Stimulated activated CD8-positive, alpha-beta memory T cell treated with anti-CD3 and anti-CD28 coated beads, Interleukin-7, amount 100 ng/mL, for 4 hours (primary cell): ENCODE measurements at places on chromosomes 7 and 10.

GRCh38 chr10:100529475-100530298 is at the start of gene NDUFB8:
TSS of gene NDUFB8 (minus strand) at chr10:100529871. CDS start at chr10:100529851, 20 bp downstream.
- peak; percentile 71 for DNase-seq

DNA sequence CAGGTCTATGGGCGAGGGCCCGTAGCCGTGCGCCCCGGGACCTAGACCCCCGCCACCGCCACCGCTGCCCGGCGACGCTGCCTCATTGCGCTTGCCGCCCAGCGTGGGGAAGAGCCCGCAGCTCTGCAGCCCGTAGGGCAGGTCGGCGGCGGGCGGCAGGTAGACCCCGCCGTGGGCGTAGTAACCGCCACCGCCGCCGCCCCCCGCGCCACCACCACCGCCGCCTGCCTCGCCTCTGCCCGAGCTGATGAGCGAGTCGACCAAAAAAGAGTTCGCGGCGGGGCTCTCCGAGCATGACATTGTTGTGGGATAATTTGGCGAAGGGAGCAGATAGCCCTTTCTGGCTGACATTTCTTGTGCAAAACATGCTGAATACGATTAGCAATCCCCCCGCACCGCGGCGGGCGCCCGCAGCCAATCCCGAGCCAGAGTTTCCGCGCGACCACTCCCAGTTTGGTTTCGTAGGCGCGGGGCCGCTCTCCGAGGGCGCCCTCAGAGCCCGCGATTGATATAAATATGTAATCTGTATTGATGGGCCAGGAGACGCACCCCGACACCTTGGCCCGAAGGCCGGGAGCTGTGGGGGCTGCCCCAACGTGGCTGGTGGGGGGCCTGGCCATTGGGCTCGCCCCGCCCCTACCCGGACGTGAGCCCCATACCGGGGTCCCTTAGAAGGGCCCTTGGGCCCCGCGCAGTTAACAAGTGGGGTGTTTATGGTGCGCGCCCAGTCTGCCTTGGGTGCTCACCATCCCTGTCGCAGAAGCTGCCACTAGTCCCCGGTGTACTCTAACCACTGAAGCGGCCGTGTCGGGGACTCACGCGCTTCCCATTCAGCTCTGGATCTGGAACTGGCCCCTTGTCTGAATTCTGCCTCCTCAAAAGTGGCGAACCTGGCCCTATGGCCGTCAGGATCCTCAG is at the start of gene HOXA10:
Gene HOXA10 (minus strand): TSS at position 365 of the 918 bp plus-strand sequence. CDS start 14 bp downstream, at position 351.
- DNase-seq: no peak

GRCh38 chr7:100603726-100604027 is 1.5 kb downstream of the PCOLCE start:
- DNase-seq: no peak

GRCh38 chr7:18532813-18533212 is 37.3 kb downstream of the HDAC9 start:
- DNase-seq: no peak

DNA sequence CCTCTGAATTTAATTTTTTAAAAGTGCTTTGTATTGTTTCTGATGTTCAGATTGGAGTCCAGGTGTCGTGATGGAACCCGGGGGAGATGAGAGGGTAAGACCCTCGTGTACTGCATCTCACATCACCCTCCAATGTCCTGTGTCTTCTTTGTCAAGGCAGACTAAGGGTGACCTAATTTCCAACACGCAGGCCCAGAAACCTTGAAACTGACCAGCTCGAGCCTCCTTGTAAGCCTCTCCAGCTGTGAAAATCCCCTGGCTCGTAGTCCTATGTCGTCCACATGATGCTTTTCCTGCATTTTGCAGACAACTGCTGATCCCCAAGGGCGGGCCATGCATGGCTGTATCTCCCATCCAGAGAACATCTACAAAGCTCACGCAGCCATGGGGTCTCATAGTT is 220.2 kb downstream of the ARHGAP12 start:
- no peak for DNase-seq

DNA sequence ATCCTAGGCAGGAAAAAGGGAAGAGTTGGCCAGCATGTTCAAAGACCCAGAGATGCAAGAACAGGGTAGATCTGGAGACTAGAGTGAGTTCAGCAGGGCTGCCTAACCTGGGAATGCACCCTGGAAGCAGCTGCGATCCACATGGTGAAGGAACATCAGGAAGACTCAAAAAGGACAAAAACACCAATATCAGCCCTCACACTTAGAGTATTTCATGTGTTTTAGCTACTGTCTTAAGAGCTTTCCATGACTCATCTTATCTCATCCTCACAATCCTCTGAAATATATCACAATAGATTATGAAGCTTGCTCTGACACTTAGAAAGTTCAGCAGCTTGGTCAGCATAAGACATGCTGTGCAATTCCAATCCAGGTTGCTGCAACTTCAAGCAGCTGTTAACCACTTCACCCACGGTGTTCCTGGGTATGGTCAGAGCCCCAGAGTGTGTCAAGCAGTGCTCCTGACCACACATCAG is 380.9 kb downstream of the PARD3 start:
- DNase-seq: no peak

DNA sequence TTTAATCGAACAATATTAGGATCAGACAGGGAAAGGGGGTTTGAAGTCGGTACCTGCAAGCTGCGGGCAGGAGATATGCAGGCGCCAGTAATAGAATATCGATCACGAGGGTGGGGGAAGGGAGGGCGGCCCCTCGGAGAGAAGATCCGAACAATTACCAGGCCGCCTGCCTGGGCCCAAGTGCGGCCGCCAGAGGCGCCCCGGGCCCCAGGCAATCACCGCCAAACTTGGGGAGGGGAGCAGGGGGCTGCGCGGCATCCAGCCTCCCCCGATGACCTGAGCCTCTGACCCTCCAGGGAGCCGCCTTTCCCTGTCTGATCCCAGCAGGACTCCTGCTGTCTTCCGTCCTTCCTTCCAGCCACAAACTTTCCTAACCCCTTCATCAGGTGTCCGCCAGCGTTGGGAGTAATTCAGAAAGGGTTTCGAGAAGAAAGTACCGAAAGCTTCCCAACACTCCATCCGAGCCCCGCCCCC is 1.1 kb downstream of the NKX1-2 start:
- DNase-seq: no peak

- DNase-seq: no peak
These were observed 544 bp downstream of the SEC23IP start for GRCh38 chr10:119893074-119893473.

DNA sequence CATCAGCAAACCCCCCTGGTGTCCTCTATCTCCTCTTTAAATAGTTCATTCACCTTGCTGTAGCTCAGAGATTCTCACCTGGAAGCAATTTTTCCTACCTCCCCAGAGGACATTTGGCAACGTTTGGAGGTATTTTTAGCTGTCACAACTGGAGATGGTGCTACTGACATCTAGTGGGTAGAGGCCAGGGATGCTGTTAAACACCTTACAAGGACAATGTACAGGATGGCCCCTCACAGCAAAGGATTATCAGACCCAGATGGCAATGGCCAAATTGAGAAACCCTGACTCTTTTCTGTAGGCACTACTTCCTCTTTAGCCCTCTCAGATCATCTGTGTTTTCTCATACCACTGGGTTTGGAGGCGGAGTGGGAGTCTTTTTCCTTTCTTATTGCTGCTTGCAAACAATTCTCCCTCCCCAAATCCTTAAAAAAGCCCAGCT is 13.2 kb upstream of the TRA2A start:
- no peak for DNase-seq

DNA sequence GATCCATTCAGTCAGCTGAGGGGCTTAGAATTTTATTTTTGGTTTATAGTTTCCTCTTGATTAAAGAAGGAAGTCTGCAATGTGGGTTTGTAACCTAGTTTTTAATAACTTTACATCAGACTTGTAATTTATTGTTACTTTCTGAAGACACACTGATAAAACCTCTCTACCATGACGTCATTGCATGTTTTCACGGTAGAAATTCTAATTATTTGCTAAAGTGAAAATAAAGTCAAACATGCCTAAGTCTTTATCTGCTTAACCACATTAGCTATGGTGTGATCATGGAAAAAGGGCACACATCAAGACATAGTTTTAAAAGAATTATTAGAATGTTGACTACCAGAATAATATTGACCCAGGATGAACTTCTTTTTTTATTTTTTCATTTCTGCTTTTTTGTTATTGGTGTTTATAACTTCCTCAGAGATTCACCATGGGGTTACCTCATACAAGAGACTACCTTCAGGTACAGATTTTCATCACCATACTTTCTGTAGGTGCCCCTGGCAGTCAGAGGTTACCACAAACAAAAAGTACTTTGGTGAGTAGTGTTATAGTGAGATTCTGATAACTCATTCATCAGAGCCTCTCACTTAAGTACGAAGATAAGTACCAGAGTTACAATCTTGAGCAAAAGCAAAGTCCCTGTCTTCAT is 7.0 kb upstream of the PANK1 start:
- no peak for DNase-seq

GRCh38 chr7:159088016-159088865 is 56.4 kb downstream of the VIPR2 start:
- DNase-seq: no peak

GRCh38 chr10:23367896-23368595 is 23.4 kb upstream of the C10orf67 start:
- DNase-seq: no peak

DNA sequence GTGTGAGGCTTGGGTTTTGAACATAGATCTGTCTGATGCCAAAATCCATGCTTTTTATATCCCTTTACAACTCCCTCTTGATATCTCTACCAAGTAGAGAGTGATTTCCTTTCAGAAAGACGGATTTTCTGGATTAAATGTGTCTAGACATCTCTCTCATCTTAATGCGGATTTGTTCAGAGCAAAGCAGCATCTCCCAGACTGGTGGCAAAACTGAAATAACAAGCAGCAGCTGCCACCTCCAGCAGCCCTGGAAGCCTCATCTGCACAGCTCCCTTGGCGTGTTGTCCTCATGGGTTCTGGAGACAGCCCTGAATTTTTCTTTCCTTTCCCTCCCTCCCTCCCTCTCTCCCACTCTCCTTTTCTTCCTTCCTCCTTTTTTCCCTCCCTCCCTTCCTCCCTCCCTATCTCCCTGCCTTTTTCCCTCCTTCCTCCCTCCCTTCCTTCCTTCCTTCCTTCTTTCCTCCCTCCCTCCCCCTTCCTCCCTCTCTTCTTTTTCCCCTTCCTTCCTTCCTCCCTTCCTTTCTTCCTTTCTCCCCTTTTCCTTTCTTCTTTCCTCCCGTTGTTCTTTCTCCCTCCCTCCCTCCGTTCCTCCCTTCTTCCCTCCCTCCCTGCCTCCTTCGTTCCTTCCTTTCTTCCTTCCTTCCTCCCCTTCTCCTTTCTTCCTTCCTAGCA is 639.9 kb downstream of the TYW1 start:
- no peak for DNase-seq

GRCh38 chr7:158602905-158603772 is 15.5 kb upstream of the PTPRN2 start:
- DNase-seq: no peak

GRCh38 chr7:92872701-92873100 is 36.3 kb upstream of the CDK6 start:
- no peak for DNase-seq

DNA sequence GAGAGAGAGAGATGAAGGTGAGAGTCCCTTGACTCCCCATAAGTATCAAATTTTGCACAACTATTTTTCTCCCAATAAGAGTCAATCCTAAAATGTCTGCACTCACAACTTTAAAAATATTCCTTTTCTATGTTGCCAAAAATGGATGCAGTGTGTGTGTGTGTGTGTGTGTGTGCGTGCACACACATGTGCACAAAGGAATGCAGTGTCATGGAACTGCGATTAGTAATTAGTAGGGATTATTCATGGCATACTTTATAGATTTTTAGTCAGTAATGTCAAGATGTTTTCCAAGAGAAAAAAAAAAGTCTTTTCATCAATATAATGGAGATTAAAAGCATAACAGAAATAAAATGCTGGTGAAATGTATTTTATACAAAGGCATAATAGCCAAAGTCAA is 179.1 kb upstream of the LRRTM3 start:
- DNase-seq: no peak
